ENCODE measurements at places on chromosomes 4 and X.

DNA sequence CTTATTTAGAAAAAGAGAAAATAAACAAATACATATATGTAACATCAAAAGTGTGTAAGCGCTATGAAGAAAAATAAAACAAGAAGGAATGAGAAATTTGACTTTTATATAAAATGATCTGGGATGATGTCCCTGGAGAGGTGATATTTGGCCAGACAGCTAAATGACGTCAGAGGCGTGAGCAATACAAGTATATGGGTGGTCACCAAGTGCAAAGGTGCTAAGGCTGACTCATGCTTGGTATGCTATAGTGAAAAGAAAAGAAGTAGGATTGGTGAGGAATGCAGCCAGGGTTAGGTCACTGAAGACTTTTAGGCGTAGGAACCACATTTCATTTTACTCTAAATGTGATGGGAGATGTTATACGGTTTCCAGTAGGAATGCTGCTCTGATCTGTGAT lies 1049.1 kb upstream of the TENM3 start:
- no peak for DNase-seq

DNA sequence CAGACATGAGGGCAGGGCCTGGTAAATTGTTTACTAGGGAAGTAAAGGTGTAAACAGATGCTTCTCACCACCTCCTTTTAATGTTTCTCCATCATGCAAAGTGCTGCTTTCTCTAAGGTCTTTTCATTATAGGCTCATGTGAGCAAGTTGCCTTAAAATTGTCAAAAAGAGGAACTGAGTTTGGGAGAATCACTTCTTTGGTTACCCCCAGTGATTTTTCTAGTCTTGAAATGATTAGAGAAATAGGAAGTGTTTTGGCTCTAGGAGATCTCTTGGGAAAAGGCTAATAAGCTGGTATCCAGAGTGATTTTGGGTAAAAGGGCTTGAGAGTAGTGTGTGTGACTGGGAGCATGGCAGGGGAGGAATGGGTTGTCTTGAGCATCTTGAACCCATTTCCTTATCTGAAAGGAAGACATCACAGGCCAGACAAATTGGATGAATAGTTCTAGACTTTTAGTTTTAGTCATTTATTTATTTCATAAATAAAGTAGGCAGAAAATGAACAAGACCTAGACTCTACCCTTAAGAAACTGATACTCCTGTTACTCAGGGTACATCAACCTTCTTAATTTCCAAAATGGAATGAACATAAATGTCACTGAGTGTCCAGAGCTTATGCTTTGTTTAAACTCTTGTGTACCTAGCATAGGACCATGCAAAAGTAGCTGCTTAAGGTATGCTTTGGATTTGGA lies 14.2 kb downstream of the GRPR start:
- DNase-seq = no peak

GRCh38 chr4:137266511-137266910 lies 265.8 kb downstream of the PCDH18 start:
- DNase-seq = no peak

DNA sequence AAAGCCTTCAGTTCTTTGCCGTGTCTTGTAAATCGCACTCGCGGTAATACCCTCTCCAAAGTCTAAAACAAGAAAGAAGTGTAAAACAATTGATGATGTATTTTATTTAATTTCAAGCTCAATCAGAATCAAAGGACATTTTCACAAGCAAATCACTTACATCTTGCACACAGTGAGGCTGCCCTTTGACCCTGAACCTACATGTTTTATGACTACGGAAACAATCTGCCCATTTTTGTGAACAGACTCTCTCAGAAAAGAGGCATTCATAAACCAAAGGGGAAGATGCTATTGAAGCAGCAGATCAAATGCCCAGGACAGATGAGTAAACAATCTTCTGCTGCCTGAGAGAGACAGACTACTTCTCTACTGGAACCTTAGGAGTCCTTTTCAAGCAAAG lies 76.0 kb upstream of the DDX60 start:
- DNase-seq = no peak

- no peak for DNase-seq
These were observed 69.3 kb downstream of the HHIP start for GRCh38 chr4:144715230-144715629.

Data from stimulated activated CD4-positive, alpha-beta T cell treated with anti-CD3 and anti-CD28 coated beads, Interleukin-15, amount 100 ng/mL, for 24 hours (primary cell).